ENCODE measurements at places on chromosomes 12 and 14.

DNA sequence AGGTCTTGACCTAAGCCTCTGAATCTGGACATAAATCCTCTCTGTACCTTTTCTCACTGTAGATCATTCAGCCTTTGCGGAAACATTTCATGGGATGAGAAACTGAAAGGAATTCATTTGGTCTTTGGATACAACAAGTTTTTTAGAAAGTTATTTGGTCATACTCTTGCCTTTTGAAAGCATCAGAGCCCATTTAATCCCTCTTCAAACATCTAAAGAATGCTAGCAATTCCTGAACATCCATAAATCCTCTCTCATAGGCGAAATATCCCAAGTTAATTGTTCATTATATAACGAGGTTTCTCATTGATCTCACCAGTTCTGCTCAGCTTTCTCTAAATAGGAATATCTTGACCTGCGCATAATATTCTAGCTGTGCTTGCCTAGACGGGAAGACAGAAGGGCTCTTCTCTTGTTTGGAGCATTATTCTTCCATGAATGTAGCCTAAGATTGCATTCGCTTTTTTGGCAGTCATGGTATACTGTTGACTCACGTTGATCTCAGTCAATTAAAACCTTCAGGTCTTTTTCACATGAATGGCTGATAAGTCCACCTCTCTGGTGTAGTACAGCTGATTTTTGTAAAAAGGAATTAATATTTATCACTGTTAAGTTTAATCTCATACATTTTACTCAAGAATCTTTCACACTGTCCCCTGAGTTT, 24.1 kb downstream of the NTN4 start:
- DNase-seq, result no peak

GRCh38 chr12:15497671-15498292, 175.5 kb downstream of the PTPRO start:
- DNase-seq, result no peak

- no peak for DNase-seq
Observed at GRCh38 chr12:128827724-128828123, 4.0 kb upstream of the SLC15A4 start.

DNA sequence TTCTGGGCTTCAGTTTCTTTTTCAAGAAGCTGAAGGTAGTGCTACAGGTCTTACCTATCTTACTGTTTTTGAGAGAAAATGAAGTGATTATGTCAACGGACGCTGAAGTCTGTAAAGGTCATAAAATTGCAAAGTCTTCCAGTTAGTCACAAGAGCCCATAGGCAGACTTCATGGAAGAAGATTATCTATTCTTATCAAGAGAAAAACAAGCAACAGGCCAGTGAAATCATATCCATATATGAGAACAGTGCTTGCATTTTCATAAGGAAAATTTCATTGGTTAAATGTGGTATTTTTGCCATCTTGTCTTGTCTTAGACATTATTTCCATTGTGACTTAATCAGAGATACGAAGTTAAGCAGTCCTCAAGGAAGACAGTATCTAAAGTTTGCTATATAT, 412.7 kb upstream of the SEL1L start:
- DNase-seq, result no peak

DNA sequence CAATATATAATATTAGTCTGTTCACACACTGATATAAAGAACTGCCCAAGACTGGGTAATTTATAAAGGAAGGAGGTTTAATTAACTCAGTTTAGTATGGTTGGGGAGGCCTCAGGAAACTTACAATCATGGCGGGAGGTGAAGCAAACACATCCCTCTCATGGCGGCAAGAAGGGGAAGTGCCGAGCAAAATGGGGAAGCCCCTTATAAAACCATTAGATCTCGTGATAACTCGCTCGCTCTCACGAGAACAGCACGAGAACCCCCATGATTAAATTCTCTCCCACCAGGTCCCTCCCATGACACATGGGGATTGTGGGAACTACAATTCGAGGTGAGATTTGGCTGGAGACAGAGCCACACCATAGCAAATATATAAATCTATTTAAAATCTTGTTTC, 269.8 kb downstream of the ATP23 start:
- DNase-seq, result no peak

DNA sequence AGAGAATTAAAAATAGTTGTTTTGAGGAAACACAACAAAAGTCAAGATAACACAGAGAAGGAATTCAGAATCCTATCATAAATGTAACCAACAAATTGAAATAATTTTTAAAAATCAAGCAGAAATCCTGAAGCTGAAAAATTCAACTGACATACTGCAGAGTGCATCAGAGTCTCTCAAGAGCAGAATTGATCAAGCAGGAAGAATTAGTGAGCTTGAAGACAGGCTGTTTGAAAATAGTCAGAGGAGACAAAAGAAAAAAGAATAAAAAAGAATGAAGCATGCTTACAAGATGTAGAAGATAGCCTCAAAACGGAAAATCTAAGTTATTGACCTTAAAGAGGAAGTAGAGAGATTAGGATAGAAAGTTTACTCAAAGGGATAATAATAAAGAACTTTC, 65.8 kb upstream of the PPP2R5C start:
- no peak for DNase-seq

DNA sequence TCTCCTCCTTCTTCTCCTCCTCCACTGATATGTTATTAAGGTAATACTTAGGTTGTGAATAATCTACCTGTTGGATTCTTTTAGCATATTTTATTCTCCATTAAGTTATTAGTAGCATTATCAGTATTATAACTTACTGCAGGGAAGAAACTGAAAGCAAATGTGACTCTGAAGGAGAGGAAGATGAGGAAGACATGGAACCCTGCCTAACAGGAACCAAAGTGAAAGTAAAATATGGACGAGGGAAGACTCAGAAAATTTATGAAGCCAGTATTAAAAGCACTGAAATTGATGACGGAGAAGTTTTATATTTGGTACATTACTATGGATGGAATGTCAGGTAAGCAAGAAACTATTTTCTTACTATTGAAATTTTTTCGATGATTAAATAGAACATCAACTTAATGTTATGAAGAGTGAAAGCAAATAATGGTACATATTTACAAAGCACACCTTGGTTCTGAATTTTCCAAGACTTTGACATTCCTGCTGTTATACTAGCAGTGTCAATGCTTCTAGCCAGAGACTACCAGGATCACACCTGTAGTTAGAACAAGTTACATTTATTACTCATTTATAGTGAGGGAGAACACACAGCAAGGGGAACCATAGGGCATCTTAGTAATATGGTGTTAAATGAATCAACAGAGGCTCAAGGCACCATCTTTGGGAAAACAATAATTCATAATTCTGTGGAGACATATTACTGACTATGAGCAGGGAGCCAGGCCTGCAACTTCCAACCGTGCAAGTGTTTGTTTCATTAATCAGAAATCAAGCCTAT, 42.0 kb upstream of the TOMM20L start:
- DNase-seq, result no peak
